ENCODE measurements at places on chromosomes 7 and 10.

DNA sequence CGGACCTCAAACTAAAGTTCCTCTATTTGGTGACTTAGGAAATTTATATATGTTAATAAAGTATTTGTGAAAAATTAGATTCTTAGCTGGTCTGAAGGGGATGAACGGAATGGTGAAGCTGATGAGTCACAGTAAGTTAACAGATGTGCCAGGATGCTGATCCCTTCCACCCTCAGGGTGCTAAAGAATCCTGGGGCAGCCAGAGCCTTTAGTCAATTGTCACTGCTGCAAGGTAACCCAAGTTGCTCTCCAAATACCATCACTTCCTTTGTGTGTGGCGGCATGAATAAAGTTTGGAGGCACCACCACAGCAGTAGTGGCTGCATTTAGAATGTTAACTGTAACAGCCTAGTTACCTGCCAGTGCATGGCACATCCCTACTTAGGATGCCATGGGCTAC is 222.6 kb upstream of the PPP1R3A start:
- no peak for DNase-seq

DNA sequence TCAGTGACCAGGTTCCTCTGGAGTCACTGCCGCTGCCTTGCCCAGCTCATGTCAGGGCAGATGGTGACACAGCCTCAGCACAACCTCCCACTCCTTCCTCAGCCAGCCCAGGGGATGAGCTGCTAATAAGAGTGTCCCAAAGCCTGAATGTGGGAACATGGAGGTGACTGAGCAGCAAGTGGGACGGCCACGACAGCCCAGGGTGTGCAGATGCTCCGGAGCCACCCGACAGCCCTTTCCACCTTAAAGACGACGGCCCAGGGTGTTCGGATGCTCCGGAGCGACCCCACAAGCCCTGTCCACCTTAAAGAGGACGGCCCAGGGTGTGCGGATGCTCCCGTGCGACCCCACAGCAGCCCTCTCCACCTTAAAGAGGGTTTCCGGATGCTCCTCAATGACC is 89.2 kb downstream of the DIP2C start:
- no peak for DNase-seq

DNA sequence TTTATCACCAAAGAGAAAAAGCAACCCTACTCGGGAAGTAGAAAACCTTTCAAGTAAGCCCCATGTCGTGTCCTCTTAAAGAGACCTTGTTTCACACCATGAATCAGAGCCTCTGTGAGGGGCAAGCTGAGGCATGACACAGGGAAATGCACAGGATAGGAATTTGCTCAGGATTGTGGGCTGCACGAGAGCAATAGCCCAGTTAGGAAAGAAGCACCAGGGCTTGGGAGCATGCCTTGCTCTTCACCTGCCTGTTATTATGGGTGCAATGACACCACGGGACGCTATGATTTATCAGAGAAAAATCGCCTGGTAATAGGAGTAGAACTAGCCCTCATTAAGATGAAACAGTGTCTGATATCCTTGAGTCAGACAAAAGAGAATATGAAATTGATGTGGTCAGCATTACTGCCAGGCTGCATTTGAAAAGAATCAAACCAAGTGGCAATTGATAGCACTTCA is 562.9 kb upstream of the NRP1 start:
- DNase-seq, result no peak

- DNase-seq, result no peak
Observed at GRCh38 chr7:32357535-32358277, 132.5 kb downstream of the LSM5 start.

- no peak for DNase-seq
Observed at GRCh38 chr10:130547368-130547767, 411.2 kb downstream of the GLRX3 start.

GRCh38 chr10:96289218-96289910 is 14.9 kb upstream of the DNTT start:
- DNase-seq, result no peak

DNA sequence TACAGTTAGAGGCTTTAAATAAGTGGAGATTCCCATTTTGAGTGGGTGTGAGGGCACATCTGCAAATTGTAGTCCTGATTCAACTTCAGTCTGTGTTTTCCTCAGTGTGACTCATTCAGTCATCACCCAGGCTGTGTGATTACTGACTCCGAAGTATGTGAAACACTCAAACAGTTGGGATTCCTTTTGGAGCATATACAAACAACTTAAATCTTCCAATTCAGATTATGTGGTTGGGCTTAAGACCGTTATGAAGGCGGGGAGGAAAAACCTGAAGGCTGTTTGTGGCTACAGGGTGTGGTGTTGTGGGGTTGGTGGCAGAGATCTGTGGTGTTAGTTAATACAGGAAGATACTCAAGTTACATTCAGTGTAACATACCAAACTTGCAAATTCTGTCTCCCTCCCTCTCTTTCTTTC is 259.7 kb upstream of the FERD3L start:
- no peak for DNase-seq

GRCh38 chr10:70657041-70657440 is 15.3 kb upstream of the ADAMTS14 start:
- DNase-seq, result no peak

DNA sequence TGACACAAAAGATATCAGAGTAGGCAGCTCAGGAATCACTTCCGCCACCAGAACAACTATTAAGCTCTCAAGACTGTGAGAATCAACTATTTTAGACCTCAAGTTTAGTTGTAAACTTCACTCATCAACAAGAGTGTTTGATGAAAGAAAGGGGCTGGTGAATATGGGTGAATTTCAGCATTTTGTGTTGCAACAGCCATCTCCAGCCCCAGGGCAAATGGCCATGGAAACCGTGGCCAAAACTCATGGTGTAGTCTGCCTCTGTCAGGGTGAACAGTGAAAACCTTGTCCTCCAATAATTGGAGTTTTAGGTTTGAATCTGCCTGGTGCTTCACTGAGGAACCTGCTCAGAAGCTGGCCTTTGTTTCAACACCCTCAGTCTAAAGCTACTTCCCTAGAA is 60.0 kb downstream of the POLR1F start:
- DNase-seq, result no peak

GRCh38 chr7:25854608-25855497 is 297.1 kb upstream of the NFE2L3 start:
- peak; percentile 92 for DNase-seq

DNA sequence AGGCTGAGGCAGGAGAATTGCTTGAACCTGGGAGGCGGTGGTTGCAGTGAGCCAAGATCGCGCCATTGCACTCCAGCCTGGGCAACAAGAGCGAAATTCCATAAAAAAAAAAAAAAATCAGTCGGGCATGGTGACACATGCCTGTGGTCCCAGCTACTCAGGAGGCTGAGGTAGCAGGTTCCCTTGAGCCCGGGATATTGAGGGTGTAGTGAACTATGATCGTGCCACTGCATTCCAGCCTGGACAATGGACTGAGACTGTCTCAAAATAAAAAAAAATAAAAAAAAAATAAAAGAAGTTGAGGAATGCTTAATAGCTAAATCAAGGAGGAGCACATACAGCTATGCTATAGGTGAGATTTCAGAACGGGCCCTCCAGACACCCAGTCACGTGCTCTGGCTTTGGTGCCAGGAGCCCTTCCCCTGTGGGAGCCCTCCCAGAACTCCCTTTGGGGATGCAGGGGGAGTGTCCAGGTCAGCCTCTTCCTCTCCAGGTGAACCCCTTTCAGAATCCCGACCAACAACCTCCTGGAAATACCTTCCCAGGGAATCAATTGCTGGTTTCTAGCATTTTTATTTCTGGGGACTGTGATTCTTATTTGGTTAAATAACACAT is 42.9 kb upstream of the CTBP2 start:
- no peak for DNase-seq

DNA sequence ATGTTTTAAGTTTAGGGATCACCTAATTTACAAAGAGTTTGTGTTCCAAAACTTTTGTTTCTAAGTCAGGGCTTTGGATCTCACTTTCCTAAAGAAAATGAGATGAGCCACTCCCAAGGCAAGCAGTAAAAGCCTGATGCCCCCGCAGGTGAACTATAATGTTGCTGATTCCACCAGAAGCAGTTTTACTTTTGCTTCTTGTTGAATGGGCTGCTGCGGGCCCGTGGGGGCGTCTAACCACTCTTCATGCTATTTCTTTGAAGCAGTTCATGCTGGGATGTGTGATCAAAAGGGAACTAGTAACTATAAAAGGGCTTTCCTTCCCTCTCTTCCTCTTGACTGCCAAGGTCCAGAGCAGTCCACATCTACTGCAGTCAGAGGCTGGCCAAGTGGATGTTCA is 118.7 kb upstream of the NEBL start:
- no peak for DNase-seq

DNA sequence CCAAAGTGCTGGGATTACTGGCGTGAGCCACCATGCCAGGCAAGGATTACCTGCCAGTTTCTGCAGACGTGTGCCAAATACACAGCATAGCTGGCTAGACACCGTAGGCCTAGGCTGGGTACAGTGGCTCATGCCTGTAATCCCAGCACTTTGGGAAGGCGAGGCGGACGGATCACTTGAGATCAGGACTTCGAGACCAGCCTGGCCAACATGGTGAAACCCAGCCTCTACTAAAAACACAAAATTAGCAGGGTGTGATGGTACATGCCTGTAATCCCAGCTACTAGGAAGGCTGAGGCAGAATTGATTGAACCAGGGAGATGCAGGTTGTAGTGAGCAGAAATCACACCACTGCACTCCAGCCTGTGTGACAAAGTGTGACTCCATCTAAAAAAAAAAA is 868 bp downstream of the RFC2 start:
- DNase-seq, result no peak

GRCh38 chr7:157542068-157543021 is 205.5 kb downstream of the DNAJB6 start:
- DNase-seq, result no peak

DNA sequence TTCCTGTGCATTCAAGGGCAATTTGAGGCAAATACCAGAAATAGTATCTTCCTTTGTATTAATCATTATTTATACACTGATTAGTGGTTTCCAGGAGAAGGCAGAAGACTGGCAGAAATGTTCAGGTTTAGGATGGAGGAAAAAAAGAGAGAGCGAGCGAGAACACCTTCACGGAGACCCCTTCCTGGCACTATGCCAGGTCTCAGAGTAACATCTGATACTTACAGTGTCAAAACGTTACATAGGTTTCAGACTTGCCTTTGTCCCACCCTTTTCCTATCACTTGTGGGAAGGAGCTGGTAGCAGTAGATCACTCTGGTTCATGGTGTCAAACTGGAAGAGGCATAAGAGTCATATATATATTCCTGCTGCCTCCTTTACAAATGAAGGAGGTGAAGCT is 652 bp downstream of the OR2A12 start:
- DNase-seq, result no peak

DNA sequence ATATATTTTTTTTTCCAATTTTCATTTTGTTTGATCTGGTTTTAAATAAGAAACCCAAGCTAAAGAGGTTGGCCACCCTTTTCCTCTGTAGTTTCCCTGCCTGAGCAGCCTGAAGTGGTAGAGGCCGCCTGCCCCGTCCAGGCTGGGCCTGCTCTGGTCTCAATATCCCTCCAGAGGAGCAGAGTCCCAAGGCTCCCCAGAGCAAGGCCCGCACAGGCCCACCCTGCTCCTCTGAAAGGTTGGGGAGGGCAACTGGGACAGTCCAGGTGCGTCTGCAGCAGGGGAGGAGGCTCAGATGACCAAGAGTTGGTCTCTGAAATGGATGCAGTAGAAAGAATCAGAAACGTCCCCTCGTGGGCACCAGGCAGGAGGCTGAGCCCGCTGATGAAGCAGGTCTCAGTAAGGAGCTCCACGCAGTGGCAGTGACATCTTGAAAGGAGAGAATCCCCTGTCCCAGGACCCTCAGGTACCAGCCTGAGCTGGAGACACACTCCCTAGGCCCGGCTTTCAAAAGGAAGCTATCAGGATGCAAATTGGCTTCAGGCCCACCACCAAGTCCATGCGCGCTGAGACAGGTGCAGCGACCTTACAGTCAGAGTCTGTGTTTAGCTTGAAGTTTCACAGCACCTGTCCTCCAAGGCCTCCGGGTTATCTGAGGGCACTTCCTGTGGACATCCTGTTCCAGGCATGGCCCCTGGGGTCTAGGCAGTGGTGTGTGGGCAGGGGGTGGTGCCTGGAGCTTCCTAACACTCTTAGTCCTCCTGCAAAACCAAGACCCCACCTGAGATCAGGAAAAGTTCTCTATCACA is 37.7 kb downstream of the EN2 start:
- DNase-seq, result no peak

GRCh38 chr10:130174328-130174727 is 38.1 kb downstream of the GLRX3 start:
- no peak for DNase-seq

GRCh38 chr7:98930921-98931320 is 52.6 kb downstream of the TRRAP start:
- DNase-seq, result no peak

- no peak for DNase-seq
Observed at GRCh38 chr10:74652664-74653063, 173.7 kb upstream of the KAT6B start.

DNA sequence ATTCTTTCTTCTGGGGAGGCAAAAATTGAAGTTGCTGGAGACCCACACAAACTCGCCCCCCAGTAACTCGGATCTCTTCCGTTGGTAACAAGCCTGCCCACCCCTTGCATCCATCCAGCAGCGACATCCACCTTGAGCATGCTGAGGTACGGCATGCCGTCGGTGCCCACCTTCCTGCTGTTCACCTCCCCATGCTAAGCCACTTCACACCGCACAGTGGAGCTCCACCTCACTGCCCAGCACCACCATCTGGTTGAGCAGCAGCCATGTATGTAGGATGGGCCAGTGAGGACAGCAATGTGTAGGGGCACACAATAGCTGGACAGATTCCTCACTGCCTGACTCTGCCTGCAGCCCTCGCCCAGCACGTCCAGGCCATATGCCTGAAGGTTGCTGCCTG is 138.1 kb upstream of the ZNF92 start:
- DNase-seq, result no peak

GRCh38 chr7:112462236-112462635 is 12.0 kb downstream of the IFRD1 start:
- no peak for DNase-seq

DNA sequence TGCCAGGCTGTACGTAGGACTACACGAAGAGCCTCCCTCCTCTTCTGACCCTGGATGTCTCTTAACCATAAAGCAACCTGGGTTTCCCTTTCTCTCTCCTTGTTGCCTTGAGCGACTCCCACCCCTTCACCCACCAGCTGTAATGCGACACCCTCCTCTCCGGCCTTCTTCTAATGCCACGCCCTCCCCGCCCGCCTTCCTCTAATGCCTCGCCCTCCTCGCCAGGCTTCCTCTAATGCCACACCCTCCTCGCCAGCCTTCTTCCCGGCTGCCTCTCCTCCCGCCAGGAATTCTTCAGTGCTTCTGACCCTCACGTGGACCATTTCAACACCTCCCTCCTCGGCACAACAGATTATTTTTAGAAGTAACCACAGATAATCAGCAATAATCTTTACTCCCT is 348.5 kb upstream of the SHH start:
- DNase-seq, result no peak

DNA sequence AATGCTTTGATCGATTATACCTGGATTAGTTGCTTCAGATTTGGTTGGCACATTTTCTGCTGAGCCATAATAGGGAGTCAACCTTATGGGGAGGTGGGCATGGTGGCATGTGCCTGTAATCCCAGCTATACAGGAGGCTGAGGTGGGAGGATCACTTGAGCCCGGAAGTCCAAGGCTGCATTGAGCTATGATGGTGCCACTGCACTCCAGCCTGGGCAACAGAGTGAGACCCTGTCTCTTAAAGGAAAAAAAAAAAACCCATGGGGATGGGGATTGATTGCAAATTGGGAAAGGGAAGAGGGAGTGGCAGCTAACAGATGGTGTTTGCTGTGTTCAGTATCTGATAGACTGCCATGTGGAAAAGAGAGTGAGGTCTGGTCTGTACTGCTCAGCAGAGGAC is 11.1 kb downstream of the STK17A start:
- DNase-seq, result no peak

Data from HuH-7 (cell line).